ENCODE measurements at places on chromosomes 2 and 18. TPM values are rescaled to one million over a fixed set of nuclear protein-coding genes. Genes with fewer than 3 reads are reported as not detected.

REG1B gene
- not detected for polyA plus RNA-seq

FOXI3 gene
- 0.19 TPM for polyA plus RNA-seq

TAF4B gene
- polyA plus RNA-seq, result 13.5 TPM

FBLN7 gene
- 0.23 TPM for polyA plus RNA-seq

CDH20 gene
- not detected for polyA plus RNA-seq

DYSF gene
- 3.2 TPM for polyA plus RNA-seq

ACAA2 gene
- 52.5 TPM for polyA plus RNA-seq

- no peak for DNase-seq
Measured at GRCh38 chr2:142824756-142825155, 52.7 kb upstream of the KYNU start.

- DNase-seq, result no peak
Measured at GRCh38 chr18:37243741-37244140, 321.9 kb downstream of the CELF4 start.

DNA sequence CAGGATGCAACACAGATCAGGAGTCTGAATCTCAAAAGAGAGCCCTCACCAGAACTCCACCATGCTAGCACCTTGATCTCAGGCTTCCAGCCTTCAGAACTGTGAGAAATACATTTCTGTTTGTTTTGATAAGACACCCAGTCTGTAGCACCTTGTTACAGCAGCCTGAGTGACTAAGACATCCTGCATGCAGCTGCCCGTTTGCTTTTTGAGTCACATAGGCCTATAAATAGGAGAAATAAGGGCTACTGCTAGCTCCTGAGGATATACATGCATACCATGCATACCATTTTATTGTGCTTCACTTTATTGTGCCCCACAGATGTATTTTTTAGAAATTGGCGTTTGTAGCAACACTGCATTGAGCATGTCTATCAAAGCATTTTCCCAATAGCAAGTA is 337.8 kb downstream of the CDH2 start:
- no peak for DNase-seq

GRCh38 chr2:309954-310510 is 22.1 kb upstream of the ALKAL2 start:
- DNase-seq, result no peak

- DNase-seq, result no peak
Measured at GRCh38 chr2:151914989-151915628, 86.9 kb upstream of the ARL5A start.

- DNase-seq, result no peak
Measured at GRCh38 chr18:77136871-77137665, 4.5 kb upstream of the MBP start.

DNA sequence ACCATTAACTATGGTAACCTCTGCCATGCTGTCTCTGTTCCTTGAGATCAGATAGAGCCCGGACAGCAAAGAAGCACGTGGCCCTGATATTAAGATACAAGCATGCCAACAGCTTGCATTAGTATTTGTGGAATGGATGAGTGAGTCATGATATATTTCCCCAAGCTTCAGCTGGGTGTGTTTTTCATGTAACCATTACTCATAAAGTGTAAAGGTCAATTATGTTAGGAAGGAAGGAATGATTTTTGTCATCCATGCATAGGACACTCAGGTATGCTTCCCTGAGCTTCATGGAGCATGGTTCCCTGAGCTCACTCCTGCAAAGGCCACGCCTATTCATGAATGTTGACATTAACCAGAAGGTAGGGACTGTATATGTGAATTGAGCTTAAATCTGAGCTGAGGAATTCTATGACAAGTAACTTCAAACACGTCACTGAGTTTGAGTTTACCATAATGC is 74.6 kb downstream of the ARL4C start:
- no peak for DNase-seq

GRCh38 chr2:197515315-197515738 is 539 bp upstream of the MOB4 start:
- DNase-seq, result no peak

- DNase-seq, result no peak
Measured at GRCh38 chr18:10319026-10319425, 135.4 kb upstream of the APCDD1 start.

GRCh38 chr2:56316011-56316410 is 132.2 kb downstream of the CCDC85A start:
- DNase-seq, result no peak

- no peak for DNase-seq
Measured at GRCh38 chr18:56431551-56431950, 206.8 kb downstream of the TXNL1 start.

DNA sequence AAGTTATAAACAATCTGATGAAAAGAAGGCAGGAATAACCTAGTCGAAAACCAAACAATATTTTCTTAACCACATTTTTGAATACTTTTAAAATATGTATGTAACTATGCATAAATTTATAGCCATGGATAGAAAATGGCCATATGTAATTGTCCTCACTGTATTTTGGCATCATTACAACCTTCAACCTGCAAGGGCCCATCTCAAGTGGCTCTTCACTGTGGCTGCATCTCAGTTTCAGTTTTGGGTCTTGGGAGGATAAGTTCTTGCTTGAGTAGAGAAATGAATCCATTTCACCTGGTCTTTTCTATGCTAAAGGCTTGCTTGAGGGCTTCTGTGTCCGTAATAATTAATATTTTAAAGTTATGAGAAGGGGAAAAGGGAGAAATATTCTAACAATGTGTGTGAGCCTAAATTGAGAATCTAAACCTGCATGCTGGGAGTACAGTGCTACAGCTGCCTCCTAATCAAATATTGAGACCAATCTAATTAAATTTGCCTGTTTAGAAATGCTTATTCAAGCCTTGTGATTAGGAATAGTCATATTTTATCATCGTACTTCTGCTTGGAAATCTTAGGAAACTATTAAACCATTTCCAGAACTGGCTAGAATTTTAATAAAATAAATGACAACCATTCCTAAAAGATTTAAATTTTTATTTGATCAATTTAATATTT is 92.5 kb downstream of the EML4 start:
- DNase-seq, result no peak

DNA sequence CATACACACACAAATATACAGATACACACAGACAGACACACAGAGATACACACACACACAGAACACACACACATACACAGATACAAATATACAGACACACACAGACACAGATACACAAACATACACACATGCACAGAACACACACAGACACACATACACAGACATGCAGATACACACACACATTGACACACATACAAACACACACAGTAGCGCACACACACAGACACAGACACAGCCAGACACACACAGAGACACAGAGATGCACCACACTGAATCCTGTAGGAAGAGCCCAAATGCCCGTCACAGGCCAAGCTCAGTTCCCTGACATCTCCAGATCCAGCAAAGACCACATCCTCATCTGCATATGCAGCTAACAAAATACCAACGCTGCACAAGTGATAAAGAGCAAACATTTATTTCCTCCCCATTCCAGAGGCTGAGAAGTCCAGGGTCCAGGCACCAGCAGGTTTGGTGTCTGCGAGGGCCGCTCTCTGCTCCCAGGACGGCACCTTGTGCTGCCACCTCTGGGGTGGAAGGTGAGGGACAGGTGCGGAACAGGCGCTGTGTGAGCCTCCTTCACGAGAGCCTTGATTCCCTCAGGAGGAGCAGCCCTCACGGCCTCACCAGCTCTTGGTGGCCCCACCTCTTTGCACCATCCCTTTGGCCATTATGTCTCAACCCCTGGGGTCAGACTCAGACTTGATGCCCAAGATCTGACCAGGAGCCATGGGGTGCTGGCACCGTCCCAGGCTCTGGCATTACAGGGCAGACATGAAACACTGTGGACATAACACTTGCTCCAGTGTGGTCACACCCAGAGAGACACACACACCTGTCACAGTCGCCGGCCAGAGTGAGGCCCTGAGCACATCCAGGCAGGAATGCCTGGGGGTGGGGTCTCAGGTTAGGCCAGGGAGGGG is 108.7 kb downstream of the NDUFA10 start:
- no peak for DNase-seq

DNA sequence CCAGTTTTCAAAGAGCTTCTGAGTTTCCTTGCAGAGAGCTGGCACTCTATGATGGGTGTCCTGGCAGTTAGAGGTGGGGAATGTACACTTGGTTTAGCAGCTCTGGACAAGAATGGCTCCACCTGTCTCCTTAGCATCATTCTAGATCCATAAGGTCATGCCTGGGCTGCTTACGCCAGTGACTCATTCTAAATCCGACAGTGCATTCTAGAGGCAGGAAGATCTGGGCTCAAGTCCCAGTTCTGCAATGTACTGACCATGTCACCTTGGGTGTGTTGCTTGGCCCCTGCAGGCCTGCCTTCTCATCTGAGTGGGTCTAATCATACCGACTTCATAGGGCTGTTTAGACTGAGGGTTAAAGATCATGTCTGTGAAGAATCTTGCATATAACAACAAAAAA is 46.5 kb downstream of the PTGR3 start:
- DNase-seq, result no peak

DNA sequence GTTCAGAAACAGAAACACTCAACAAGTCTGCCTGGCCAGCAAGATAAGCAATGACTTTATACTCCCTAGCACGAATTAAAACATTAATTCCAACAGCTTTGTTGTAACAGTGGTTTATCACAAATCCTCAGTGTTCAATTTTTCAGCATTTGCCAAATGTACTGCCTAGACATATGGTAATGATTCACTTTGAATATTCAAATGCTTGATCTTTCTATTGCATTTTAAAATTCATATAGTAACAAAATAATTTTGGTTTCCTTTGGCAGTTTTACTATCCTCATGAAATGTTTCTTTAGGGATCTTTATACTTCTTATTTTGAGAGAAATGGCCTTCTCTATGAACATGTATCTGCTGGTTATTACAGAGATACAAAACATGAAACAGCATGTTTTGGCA is 851.8 kb upstream of the NXPH2 start:
- no peak for DNase-seq

DNA sequence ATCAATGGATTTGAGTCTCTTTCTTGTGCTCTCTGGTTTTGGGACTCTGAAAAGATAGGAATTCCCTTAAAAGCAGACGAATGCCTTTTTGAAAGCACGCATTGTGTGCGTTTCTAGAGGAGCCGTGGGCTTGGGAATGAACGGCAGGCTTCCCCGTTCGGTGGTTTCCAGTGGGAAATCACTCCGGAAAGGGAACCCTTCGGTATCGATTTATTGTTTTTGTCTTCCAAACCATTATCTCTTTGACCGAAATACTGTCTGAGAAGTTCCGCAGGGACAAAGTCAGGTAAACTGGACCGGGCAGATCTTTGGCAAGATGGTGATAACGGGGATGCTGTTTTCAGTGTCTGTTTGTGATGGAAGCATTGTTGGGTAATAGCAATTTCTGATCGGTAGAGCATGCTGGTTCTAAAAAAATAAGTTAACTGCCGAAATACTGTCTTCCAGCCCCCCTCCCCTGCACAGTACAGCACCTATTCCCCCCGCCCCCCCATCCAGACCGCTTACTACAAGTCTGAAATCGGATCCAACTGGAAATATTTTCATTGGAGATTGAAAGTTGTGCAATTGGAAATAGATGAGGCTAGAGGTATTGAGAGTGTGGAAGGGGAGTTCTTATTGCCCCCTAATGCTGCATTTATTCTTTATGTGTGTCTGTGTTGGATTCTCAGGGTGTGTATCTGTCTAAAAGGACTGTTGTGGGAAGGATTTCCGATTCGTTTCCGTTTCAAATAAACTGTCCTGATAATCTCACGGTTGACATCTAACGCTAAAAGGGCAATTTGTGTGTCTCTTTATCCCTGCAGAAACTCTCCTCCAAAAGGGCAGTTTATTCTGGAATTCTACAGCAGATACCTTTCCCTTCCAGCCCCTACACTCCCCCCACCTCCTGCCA is 635 bp downstream of the SETBP1 start:
- DNase-seq, result no peak

GRCh38 chr2:76867854-76868253 is 654.3 kb downstream of the LRRTM4 start:
- no peak for DNase-seq

DNA sequence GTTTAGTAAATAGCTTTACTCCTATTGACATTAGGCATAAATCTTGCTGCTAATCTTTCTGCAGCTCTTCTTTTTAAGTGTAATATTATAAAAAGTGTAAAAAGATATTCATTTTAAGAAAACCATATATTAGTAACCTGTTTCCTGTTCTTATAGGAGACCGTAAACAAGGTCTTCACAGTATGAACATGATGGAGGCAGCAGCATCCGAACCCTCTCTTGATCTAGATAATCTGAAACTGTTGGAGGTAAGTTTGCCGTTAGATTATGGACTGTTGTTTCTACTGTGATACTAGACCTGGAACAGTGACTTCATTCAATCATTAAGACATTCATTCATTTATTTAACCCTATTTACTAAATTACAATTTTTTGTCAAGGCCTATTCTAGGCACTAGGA is 120.0 kb upstream of the FAM117B start:
- no peak for DNase-seq

DNA sequence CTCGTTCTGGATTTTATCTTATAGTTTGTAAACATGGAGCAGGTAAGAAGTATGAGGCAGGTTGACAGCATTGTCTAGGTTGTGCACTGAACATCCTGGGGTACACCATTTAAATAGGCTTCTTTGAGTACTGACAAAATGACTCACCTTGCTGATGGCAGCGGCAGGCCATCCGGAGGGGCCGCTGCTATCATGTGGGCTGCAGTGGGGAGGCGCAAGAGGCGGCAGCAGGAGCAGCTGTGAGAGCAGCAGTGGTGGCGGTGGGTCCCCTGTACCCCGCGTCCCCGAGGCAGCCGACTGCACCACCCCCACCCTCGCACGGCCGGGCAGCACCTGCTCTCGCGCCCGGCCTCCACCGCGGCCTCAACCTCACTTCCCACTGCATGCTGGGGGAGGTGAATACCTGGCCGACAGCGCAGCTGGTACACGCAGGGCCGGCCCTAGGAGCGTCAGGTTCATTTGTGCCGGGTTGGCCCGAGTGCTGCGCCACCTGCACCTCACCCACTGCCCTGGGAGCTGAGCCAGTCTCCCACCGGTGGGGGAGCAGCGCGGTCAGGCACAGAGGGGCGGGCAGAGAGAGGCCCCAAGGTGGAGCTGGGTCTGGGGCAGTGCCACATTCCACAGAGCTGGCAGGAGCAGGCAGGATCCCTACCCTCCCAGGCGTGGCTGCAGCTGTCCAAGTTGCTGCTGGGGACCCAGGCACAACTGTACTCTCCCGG is 154.5 kb upstream of the RBMS1 start:
- DNase-seq, result no peak

GRCh38 chr2:196068271-196069209 is at the start of gene DNAH7:
Gene DNAH7 (minus strand): TSS chr2:196068837. CDS start chr2:196068711, 126 bp downstream.
- DNase-seq, result peak; percentile 95

Measured in naive B cell (primary cell).